Retina (tissue), 1 donor: ENCODE measurements at places on chromosomes 2 and 18.

GRCh38 chr2:120373424-120373823 lies 27.5 kb downstream of the INHBB start:
- no peak for DNase-seq

- peak; percentile 2 for DNase-seq
These were observed 187.5 kb upstream of the MAP2 start for GRCh38 chr2:209236377-209236776.

DNA sequence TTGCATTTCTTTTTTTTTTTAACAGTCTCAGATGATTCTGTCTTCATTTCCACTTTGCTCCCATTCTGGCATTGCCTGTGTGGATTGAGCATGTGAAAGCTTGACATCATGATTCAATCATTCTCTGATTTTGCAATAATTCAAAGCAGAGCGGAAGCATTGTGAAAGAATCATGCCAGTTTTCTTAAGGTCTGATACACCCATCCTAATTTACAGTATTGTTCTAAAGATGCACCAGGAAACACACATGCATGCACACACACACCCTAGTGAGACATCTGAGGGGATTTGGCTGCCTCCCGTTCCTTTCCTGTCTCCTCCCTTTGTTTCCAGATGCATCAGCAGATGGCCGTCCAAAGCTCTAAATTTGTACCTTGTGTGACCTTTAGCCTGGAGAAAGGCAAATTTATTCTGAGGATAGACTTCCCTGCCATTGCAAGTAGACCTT lies 97.3 kb downstream of the FMNL2 start:
- DNase-seq, result no peak

GRCh38 chr2:113142290-113142689 lies 14.9 kb downstream of the IL1RN start:
- DNase-seq, result no peak

GRCh38 chr2:149313512-149313972 lies 16.8 kb upstream of the LYPD6 start:
- DNase-seq, result peak; percentile 58

DNA sequence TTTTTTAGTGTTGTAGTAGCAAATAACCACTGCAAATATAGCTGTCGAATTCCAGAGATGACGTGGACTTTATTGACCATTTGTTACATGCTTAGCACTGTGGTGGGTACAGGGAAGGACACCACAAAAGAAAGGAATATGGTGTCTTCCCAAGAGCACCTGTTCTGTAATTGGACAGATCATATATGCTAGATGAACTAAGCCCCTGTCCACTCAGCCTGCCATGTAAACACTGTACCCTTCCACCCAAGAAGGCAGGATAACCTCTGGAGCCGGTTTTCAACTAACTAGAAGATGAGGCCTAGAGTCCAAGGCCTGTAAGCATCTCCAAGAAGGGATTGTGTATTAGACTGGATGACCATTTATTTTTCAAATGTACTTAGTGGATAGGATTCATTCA lies 44.1 kb downstream of the COX7A2L start:
- DNase-seq, result no peak

- peak; percentile 24 for DNase-seq
These were observed 9.0 kb downstream of the DTNB start for GRCh38 chr2:25664183-25664964.

DNA sequence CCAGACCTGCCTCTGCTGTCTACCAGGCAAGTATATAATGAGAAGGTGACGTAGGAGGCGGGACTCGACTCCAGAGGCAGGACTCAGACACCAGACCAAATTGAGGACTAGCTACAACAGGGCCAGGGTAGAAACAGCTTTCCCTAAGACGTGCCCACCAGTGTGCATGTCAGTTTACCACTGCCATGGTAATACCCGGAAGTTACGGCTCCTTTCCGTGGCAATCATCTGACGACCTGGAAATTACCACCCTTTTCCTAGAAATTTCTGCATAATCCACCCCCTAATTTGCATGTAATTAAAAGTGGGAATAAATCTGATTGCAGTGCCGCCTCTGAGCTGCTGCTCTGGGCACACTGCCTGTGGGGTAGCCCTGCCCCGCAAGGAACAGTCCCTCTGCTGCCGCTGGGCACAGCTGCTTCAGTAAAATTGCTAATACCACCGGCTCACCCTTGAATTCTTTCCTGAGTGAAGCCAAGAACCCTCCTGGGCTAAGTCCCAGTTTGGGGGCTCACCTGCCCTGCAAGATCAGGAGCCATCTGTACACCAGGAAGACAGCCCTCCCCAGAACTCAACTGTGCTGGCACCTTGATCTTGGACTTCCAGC lies 59.1 kb downstream of the ODC1 start:
- no peak for DNase-seq

- no peak for DNase-seq
These were observed 1.2 kb downstream of the TGOLN2 start for GRCh38 chr2:85326406-85327159.

DNA sequence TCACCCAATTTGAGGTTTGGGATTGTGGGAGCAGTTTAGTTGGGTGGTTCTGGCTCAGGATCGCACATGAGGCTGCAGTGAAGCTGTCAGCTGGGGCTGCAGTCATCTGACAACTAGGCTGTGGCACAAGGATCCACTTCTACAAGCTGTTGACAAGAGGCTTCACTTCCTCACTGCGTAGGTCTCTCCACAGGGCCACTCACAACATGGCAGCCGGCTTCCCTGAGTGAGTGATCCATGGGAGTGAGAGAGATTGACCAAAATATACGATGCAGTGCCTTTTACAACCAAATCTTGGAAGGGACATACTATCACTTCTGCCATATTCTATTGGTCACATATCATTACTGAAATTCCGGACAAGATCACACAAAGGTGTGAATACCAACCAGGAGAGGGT lies 187.5 kb downstream of the DLGAP1 start:
- no peak for DNase-seq

DNA sequence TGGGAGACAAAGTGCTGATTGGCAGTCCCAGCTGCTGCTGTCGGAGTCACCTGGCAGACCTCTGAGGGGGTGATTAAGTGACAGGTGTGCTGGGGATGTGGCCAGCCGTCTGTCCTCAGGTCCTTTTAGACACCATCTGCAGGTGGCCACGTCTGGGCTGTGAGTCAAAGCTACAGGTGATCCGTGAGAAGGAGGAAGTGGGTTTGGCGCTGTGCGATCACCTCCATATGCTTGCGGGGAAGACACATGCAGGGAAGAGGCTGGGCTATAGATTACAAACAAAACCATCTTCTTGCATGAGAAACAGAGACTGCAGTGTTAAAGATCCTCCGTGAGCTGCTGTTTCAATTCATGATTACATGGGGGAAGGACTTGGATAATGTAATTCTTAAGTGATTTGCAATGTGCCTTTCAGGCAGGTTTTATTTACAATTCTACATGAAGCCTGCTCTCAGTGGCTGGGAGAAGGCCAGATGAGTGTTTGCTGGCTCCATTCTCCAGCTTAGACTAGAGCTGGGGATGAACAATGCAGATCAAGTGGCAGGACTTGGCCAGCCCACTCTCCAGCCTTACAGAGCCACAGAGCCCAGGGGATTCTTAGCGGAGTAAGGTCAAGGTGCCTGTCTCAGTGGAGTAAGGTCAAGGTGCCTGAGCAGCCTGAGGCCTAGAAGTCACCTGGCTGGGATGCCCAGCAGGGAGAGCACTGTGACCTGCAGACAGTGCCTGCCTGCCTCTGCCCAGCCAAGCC lies 87.8 kb downstream of the LYPD1 start:
- no peak for DNase-seq

DNA sequence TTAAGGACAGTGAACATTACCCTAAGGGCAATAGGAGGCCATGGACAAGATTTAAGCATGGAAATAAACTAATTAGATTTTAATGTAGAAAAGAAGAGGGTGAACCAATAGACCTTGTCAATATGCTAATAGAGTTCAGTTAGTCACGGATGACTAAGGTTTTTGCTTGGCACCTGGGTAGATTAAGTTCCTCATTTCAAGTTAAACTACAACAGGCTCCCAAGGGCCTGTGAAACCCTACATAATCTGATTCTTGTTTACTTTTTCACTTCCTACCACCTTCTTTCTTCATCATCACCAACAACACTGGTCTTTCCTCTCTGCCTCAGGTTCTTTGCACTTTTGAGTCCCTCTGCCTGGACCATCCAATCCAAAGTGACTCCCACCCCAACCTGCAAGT lies 14.8 kb downstream of the SP110 start:
- no peak for DNase-seq

- DNase-seq, result no peak
These were observed 128.5 kb upstream of the LGALSL start for GRCh38 chr2:64325477-64325851.

GRCh38 chr2:118000041-118000440 lies 13.8 kb downstream of the CCDC93 start:
- no peak for DNase-seq

- no peak for DNase-seq
These were observed 96.1 kb upstream of the MCFD2 start for GRCh38 chr2:47011696-47012095.

GRCh38 chr18:53503914-53504441 lies 720.5 kb downstream of the MBD2 start:
- DNase-seq, result peak; percentile 33

- DNase-seq, result no peak
These were observed 41.8 kb upstream of the SLC14A2 start for GRCh38 chr18:45573514-45573913.

GRCh38 chr18:60411715-60412114 lies 39.1 kb upstream of the MC4R start:
- DNase-seq, result no peak

GRCh38 chr2:82793711-82794435 lies 1665.2 kb downstream of the SUCLG1 start:
- peak; percentile 7 for DNase-seq

- no peak for DNase-seq
These were observed 893.9 kb upstream of the ACVR2A start for GRCh38 chr2:146950911-146951310.

DNA sequence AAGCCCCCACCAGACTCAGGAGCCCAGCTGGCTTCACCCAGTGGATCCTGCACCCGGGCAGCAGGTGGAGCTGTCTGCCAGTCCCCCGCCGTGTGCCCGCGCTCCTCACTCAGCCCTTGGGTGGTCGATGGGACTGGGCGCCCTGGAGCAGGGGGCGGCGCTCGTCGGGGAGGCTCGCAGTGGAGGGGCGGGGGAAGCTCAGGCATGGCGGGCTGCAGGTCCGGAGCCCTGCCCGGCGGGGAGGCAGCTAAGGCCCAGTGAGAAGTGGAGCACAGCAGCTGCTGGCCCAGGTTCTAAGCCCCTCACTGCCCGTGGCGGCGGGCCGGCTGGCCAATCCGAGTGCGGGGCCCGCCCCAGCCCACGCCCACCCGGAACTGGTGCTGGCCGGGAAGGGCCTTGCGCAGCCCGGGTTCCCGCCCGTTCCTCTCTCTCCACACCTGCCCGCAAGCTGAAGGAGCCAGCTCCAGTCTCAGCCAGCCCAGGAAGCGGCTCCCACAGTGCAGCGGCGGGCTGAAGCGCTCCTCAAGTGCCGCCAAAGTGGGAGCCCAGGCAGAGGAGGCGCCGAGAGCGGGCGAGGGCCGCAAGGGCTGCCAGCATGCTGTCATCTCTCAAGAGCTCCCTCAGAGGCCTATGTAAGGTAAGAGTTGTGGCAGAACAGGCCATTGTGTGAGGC lies 1307.8 kb upstream of the TMEFF2 start:
- no peak for DNase-seq

- no peak for DNase-seq
These were observed 21.4 kb downstream of the KCNS3 start for GRCh38 chr2:17899871-17900270.

DNA sequence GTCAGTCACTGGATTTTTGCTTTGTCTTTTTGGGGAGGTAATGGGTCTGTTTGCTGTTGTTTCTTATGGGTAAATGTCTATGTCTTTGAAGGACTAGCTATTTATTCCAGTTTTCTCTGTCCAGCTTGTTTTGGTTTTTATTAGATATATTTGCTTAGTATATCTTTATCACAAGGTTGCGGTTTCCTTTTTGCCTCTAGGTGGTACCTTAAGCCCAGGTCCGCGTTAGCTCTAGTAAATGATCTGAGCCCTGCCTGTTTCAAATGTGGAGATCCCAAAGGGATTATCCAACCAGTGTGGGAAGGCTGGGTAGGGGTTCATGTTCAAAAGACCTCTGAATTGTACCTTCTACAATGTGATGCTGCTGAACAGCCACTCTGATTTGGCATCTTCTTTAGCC lies 114.5 kb downstream of the MYO3B start:
- no peak for DNase-seq

DNA sequence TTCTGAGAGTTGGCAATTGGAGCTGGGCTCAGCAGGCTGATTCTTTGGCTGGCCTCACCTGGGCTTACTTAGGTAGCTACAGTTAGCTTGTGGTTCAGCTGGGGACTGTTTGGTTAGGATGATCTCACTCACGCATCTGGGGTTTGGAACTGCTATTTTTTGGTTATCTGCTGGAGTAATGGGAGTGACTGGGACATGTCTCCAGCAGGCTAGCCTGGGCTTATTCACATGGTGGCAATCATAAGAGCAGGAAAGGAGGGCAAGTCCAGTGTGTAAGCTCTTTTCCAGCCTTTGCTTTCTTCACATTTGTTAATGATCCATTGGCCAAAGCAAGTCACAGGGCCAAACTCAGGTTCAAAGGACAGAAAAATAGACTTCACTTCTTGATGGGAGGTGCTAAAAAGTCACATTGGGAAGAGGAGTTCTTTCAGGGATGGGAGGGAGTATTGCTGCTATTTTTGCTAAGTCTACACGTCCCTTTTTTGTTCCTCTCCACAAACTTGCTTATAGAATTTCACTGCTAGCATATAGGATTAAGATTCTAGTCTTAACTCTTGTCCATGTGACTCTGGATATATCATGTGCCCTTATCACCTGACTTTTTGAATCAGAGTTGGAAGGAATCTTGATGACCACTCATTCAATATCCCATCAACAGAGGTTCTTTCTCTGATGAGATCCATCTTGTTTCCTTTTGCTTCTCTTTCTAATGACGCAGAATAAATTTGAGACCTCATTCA lies 174.0 kb downstream of the ZFP36L2 start:
- DNase-seq, result no peak

DNA sequence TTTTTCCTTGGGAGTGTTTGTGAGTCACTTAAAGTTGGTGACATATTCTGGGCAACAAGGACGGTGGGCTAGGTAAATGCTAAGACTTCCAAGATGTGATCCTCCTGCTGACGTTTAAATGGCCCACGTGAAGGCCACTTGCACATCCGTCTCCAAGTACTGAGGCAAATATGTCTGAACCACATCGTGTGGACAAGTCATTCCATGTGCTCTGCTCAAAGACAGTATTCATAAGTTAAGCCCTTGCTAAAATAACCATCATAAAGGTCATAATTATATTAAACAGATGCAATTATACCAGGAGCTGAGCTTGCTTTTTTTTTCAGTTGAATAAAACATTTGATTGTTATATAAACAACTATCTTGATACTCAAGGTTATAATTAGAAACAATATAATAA lies 44.8 kb downstream of the SPP2 start:
- DNase-seq, result no peak
